Neural progenitor cell (in vitro differentiated cells): ENCODE measurements at places on chromosomes 4 and X.

- H3K4me3 ChIP-seq: no peak overlapping the region
- no peaks in the 10 kb centered on the region for H3K27me3 ChIP-seq
- peaks cover 28% of the 10 kb centered on the region for H3K4me1 ChIP-seq
- no peak overlapping the region for H3K27ac ChIP-seq
- no peak for DNase-seq
- H3K36me3 ChIP-seq: no peaks in the 10 kb centered on the region
Observed at GRCh38 chr4:98510340-98510739, 148.1 kb downstream of the TSPAN5 start.

GRCh38 chrX:13664020-13664419 lies 11.1 kb downstream of the TCEANC start:
- DNase-seq: no peak
- H3K36me3 ChIP-seq: peaks cover 4% of the 10 kb centered on the region
- H3K27ac ChIP-seq: no peak overlapping the region
- H3K27me3 ChIP-seq: no peaks in the 10 kb centered on the region
- H3K4me3 ChIP-seq: no peak overlapping the region

- H3K4me1 ChIP-seq: no peaks in the 10 kb centered on the region
- no peaks in the 10 kb centered on the region for H3K27me3 ChIP-seq
- DNase-seq: no peak
- no peak overlapping the region for H3K27ac ChIP-seq
- H3K36me3 ChIP-seq: no peaks in the 10 kb centered on the region
Observed at GRCh38 chrX:119497185-119497584, 28.9 kb downstream of the SLC25A5 start.

DNA sequence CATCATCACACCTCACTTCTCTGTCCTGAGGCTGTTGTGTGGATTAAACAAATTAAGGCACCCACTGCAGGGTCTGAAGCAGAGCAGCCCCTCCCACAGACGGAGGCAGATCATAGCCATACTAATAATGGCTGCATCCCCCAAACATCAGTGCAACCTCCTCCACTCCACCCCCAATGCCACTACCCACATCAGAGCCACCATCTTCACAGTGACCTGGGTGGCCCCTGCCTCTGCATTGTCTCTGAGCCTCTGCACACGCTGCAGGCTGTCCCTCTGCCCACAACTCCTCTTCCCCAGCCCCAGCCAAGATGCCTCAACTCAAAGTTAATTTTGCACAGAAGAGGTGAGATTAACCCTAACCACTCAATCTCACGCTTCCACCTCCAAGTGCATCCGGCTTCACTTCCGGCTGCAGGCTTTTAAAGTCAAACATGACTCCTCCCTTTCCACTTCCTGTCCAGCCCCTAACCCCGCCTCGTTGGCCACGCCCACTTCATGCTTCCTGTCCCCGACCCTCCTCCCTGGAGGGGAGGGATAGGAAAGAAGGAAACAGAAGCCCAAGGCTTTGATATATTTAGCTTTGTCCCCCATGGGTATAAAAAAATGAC lies 22.7 kb downstream of the JAKMIP1 start:
- no peak overlapping the region for H3K27ac ChIP-seq
- no peaks in the 10 kb centered on the region for H3K36me3 ChIP-seq
- H3K4me3 ChIP-seq: no peak overlapping the region
- no peaks in the 10 kb centered on the region for H3K4me1 ChIP-seq

- no peaks in the 10 kb centered on the region for H3K4me1 ChIP-seq
- no peaks in the 10 kb centered on the region for H3K27me3 ChIP-seq
- H3K36me3 ChIP-seq: no peaks in the 10 kb centered on the region
- no peak for DNase-seq
- no peak overlapping the region for H3K27ac ChIP-seq
- no peak overlapping the region for H3K4me3 ChIP-seq
Observed at GRCh38 chrX:128699716-128700285, 647.6 kb upstream of the ACTRT1 start.

DNA sequence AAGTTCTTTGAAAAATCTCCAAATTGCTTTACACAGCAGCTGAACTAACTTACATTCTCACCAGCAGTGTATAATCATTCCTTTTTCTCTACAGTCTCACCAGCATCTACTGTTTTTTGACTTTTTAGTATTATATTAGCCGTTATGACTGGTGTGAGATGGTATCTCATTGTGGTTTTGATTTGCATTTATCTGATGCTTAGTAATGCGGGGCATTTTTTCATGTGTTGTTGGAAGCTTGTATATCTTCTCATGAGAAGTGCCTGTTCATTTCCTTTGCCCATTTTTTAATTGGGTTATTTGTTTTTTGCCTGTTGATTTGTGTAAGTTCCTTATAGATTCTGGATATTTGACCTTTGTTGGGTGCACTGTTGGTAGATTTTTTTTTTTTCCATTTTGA lies 931.7 kb downstream of the CENPC start:
- H3K4me3 ChIP-seq: no peak overlapping the region
- H3K36me3 ChIP-seq: no peaks in the 10 kb centered on the region
- H3K27me3 ChIP-seq: no peaks in the 10 kb centered on the region

DNA sequence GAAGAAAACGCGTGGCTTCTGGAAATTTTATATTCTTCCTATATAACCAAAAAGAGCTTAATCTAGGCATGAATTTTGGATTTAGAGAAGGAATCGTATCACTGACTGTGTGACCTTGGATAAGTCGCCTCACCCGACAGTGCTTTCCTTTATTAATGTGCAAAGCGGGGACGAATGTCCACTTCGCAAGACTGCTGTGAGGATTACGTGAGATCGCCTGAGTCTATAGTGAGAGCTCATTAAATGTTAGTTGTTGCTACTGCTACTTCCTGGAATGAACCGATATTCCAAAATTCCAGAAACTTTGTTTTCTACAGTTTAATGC lies 448 bp upstream of the TBC1D8B start:
- H3K36me3 ChIP-seq: no peaks in the 10 kb centered on the region
- H3K27me3 ChIP-seq: peaks cover 51% of the 10 kb centered on the region
- H3K4me1 ChIP-seq: no peaks in the 10 kb centered on the region
- H3K27ac ChIP-seq: no peak overlapping the region

- H3K4me1 ChIP-seq: peaks cover 16% of the 10 kb centered on the region
- no peaks in the 10 kb centered on the region for H3K27me3 ChIP-seq
- H3K27ac ChIP-seq: no peak overlapping the region
- peak; percentile 64 for DNase-seq
- H3K4me3 ChIP-seq: no peak overlapping the region
Observed at GRCh38 chr4:174135936-174136406, 147.5 kb downstream of the FBXO8 start.

GRCh38 chr4:6178757-6179156 lies 21.6 kb downstream of the JAKMIP1 start:
- H3K27ac ChIP-seq: no peak overlapping the region
- no peaks in the 10 kb centered on the region for H3K4me1 ChIP-seq
- no peak for DNase-seq
- H3K4me3 ChIP-seq: no peak overlapping the region
- H3K27me3 ChIP-seq: no peaks in the 10 kb centered on the region
- H3K36me3 ChIP-seq: no peaks in the 10 kb centered on the region

DNA sequence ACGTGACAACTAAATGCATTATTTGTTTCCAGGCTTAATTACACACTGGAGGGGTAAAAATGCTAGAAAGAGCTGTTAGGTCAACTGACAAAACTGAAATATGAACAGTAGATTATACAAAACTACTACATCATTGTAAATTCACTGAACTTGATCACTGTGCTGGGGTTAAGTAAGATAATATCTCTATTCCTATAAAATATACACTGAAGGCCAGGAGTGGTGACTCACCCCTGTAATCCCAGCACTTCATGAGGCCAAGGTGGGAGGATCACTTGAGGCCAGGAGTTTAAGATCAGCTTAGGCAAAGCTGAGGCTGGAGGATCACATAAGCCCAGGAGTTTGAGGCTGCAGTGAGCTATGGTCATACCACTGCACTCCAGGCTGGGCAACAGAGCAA lies 31.8 kb upstream of the NKX6-1 start:
- no peaks in the 10 kb centered on the region for H3K4me1 ChIP-seq
- no peak overlapping the region for H3K4me3 ChIP-seq
- H3K27ac ChIP-seq: no peak overlapping the region
- no peaks in the 10 kb centered on the region for H3K36me3 ChIP-seq
- no peak for DNase-seq

DNA sequence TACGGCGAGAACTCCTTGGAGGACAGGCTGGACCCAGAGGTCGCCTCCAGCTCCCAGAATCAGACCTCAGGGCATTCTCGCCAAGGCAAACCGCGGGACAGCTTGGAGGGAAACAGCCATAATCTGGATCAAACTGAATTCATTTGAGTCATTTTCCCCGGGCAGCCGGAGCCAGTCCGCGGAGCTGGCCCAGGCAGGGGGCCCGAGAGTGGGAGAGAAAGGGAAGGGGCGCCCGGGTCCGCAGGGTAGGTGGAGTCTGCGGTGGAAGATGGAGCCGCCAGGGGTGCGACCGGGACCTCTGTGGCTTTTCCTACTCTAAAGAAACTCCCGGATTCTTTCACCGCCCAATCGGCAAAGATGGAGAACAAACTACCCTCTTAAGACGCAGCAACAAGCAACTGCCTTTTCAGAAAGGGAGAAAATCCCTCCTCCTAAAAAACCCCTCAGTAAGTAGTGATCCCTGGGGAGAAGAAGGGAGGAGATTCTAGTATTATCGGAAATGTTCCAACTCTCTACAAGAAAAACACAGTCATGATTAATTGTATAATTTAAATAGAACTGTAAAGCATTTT lies 5.2 kb downstream of the NKX3-2 start:
- no peaks in the 10 kb centered on the region for H3K36me3 ChIP-seq
- peak; percentile 56 for DNase-seq
- H3K4me1 ChIP-seq: peaks cover 14% of the 10 kb centered on the region
- H3K4me3 ChIP-seq: peak overlapping the region; percentile 29
- peaks cover 100% of the 10 kb centered on the region for H3K27me3 ChIP-seq
- no peak overlapping the region for H3K27ac ChIP-seq

DNA sequence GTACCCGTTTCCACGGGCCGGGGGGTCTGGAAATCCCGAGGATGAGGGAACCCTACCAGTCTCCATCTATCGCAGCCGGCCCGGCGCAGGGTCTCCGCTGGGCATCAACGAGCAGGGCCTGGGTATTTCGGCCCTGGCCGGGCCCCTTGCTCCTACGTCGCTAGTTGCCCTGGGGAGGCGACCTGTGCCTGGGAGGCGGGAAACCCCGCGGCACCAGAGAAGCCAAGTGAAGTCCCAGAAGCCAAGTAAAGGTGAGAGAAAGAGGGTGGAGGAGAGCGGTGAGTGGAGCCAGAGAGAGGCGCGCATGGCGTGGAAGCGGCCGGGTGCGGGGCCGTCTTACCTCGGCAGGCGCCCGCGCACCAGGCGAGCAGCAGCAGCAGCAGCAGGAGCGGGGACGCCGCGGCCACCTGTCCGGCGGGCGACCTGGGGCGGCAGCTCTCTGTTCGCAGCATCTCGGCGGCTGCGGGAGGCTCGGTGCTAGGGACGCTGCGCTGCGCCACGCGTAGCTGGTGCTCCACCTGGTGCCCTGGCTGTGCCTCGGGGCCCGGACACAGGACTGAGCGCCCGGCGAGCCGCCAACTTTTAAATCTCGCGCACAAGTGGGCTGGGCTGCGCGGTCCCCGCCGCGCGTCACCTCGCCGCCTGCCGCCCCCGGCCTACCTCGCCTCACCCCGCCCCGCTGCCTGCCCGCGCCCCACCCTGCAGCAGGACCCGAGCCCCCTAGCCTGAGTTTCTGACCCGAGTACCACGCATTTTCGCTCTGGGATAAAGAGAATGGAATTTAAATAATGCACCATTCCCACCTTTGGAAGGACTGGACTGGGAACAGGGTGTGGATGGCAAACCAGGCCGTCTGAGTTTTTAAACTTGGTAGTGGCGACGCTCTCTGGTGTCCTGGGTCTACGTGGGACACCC lies at the start of gene NMU:
TSS of gene NMU (minus strand) at position 558 of the 915 bp plus-strand sequence. CDS start at position 452, 106 bp downstream.
- H3K27ac ChIP-seq: no peak within 1 kb of the TSS
- H3K36me3 ChIP-seq: no peaks in the 10 kb centered on the region
- H3K4me1 ChIP-seq: peaks cover 39% of the 10 kb centered on the region
- H3K27me3 ChIP-seq: peaks cover 44% of the 10 kb centered on the region
- DNase-seq: peak; percentile 79
- peak within 1 kb of the TSS; percentile 88 for H3K4me3 ChIP-seq

DNA sequence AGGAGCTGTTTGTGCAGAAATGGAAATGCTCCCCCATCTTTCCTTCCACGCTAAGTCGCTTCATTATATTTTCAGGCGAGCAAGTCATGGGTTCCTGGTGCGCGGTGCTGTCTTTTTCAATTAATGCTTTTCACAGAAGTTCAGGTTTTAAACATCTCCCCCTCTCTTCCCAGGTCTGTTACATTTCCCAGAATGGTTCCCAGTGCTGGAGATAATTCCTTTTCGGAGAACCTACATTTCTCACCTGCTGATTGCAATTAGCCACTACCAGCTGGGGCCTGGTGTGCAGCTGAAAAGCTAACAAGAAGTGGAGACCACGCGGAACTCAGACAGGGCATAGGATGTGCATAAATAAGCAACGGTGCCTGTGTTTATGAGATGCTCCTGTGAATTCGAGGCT lies 217.8 kb downstream of the MID1IP1 start:
- no peak for DNase-seq
- no peak overlapping the region for H3K4me3 ChIP-seq
- no peaks in the 10 kb centered on the region for H3K27me3 ChIP-seq

DNA sequence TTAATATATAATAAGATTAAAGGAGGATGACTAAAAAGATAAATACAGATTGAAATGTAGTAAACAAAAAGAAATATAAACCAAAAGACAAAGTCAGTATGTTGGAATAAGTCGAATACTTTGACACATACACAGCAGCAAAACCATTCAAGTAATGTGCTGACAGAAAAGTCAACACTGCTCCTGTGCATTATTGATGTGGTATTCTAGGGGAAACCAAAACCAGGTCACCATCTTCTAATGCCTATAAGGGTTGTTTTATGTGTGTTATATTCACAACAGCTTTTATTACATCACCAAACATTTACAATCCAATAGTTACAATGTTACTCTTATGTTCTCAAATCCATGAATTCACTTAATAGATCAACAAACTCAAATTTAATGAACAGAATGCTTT lies 111.8 kb upstream of the DKK2 start:
- H3K27me3 ChIP-seq: no peaks in the 10 kb centered on the region
- H3K36me3 ChIP-seq: no peaks in the 10 kb centered on the region
- no peak for DNase-seq
- no peak overlapping the region for H3K27ac ChIP-seq
- no peak overlapping the region for H3K4me3 ChIP-seq

- no peak overlapping the region for H3K4me3 ChIP-seq
- H3K27me3 ChIP-seq: no peaks in the 10 kb centered on the region
- H3K27ac ChIP-seq: no peak overlapping the region
- no peak for DNase-seq
Observed at GRCh38 chrX:139798701-139799100, 90.7 kb upstream of the MCF2 start.

DNA sequence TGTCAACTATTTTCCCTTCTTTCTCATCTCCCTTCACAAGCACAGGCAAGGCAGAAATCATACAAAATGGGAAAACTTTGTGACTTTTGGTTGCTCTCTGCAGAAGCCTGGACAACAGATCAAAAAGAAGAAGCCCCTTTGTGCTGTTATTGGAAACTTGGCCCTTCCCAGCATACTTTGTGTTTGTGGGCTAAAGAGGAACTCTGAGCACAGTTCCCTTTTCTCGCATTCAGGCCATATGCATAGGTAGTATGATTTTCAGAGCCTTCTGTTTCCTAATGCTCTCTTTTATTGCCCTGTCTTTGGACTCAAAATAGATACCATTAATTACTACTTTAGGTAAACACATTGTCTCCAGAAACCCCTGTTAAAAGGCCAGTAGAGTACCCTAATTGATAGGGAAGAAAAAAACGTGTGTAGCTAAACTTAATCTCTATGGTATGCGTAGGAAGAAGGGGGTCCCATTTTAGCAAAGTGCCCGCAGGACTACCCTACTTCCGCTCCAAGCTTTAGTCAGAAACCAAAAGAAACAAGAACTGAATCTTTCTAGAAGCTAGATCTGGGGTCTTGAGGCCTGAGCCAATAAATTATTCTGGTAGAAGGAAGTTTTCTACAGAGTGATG lies 26.6 kb downstream of the VSIG4 start:
- H3K27me3 ChIP-seq: no peaks in the 10 kb centered on the region
- H3K36me3 ChIP-seq: no peaks in the 10 kb centered on the region
- no peak overlapping the region for H3K27ac ChIP-seq
- no peak for DNase-seq
- no peaks in the 10 kb centered on the region for H3K4me1 ChIP-seq
